ENCODE measurements at places on chromosomes 7 and 10. TPM values are rescaled to one million over a fixed set of nuclear protein-coding genes. Genes with fewer than 3 reads are reported as not detected.

GRCh38 chr7:149478754-149479153 is 17.9 kb upstream of the ZNF777 start:
- H3K4me1 ChIP-seq = peaks cover 2% of the 10 kb centered on the region
- H3K27me3 ChIP-seq = no peaks in the 10 kb centered on the region
- no peak overlapping the region for H3K27ac ChIP-seq
- DNase-seq = no peak

DNA sequence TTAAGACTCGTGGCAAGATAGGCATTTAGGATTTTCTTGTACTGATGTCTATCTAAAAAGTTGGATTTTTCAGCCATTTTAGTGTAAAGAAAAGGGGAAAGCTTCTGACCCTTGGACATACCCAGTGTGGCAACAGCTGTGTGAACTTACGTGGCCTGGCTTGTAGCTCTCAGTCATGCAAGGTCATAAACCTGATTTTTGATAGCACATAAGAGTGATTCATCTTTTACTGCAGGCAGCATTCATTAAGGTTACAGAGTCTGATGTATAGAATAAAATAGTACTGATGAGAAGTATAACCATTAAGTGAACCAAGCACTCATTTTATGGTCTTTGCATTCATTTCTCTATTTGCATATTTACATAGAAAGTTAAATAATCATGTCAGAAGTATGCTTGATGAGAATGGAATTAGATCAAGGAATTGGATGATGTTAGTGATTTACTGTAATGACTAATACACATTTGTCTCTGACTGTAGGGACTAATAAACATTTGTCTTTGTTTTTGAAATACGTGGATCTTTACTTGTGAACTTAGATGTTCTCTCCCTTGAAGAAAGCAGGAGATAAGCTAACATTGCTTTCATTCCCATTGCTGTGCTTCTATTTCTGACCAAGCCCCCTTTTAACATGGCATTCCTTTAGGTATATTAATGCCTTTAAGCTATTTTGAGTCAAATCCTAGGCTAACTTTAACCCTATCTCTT is 88.2 kb downstream of the GSDME start:
- no peak overlapping the region for H3K4me3 ChIP-seq
- no peaks in the 10 kb centered on the region for H3K27me3 ChIP-seq
- peaks cover 1% of the 10 kb centered on the region for H3K36me3 ChIP-seq
- no peaks in the 10 kb centered on the region for H3K4me1 ChIP-seq
- no peak overlapping the region for H3K27ac ChIP-seq

DNA sequence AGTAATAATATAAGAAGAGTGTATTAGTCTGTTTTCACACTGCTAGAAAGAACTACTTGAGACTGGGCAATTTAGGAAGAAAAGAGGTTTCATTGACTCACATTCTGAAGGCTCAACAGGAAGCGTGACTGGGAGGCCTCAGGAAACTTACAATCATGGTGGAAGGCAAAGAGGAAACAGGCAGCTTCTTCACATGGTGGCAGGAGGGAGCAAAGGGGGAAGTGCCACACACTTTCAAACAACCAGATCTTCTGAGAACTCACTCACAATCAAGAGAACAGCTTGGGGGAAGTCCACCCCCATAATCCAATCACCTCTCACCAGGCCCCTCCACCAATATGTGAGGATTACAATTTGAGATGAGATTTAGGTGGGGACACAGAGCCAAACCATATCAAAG is 212.5 kb upstream of the HDAC9 start:
- H3K27me3 ChIP-seq = no peaks in the 10 kb centered on the region
- no peak overlapping the region for H3K4me3 ChIP-seq
- no peak for DNase-seq
- H3K27ac ChIP-seq = no peak overlapping the region
- no peaks in the 10 kb centered on the region for H3K36me3 ChIP-seq
- H3K4me1 ChIP-seq = no peaks in the 10 kb centered on the region

DNA sequence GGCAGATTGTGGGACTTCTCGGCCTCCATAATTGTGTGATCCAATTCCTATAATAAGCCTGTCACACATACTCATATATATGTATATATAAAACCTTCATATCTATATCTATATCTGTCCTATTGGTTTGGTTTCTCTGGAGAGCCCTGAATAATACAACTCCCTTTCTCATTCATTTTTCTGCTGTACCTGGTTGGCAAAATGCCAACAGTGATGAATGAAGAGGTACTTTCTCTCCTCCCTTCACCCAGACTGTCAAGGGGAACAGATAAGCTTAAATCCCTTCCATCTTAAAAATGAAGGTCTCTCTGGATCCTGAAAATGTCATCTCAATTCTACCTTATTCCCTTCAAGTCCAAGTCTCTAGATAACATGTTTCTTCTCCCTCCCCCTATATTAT is 60.3 kb upstream of the FOXP2 start:
- no peak overlapping the region for H3K27ac ChIP-seq
- no peak for DNase-seq
- no peaks in the 10 kb centered on the region for H3K4me1 ChIP-seq
- H3K27me3 ChIP-seq = peaks cover 2% of the 10 kb centered on the region
- H3K4me3 ChIP-seq = no peak overlapping the region
- no peaks in the 10 kb centered on the region for H3K36me3 ChIP-seq

- peak; percentile 52 for DNase-seq
- peaks cover 12% of the 10 kb centered on the region for H3K4me1 ChIP-seq
- peak within 1 kb of the TSS; percentile 48 for H3K4me3 ChIP-seq
- H3K27me3 ChIP-seq = peaks cover 91% of the 10 kb centered on the region
Measured at GRCh38 chr10:124450012-124450782, at the start of gene NKX1-2. TSS of gene NKX1-2 (minus strand) at chr10:124450035. CDS start at chr10:124449943, 92 bp downstream.

GRCh38 chr7:116167177-116167576 is 43.2 kb upstream of the TES start:
- peaks cover 2% of the 10 kb centered on the region for H3K36me3 ChIP-seq
- H3K27ac ChIP-seq = peak overlapping the region; percentile 35
- H3K4me3 ChIP-seq = peak overlapping the region; percentile 38

Gene PDE6C
- not detected for total RNA-seq

Measured in activated naive CD8-positive, alpha-beta T cell treated with anti-CD3 and anti-CD28 coated beads, Interleukin-2, amount 10 ng/mL, durations not matched to agents 7 days and 5 days (primary cell).